ENCODE measurements at places on chromosomes 12 and 14.

DNA sequence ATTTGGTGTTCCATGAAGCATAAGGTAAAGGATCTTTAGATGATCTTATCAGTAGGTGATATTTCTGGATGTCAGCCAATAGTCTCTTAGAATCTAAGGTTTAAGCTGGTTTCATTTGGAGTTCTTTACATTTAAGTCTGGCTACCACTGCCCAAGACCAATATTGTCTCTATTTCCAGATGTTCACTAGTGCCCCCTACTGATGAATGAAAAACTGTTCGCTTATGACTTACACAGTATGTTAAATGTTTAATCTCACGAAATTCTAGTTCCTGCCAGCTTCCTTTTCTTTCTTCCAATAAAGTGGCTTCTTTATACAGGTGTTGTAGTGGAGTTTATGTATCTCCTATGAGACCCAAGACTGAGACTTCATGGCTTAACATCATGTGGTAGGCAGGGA is 31.8 kb upstream of the MIS18BP1 start:
- DNase-seq = no peak

GRCh38 chr12:75710361-75711069 is 199.1 kb upstream of the KRR1 start:
- DNase-seq = no peak

DNA sequence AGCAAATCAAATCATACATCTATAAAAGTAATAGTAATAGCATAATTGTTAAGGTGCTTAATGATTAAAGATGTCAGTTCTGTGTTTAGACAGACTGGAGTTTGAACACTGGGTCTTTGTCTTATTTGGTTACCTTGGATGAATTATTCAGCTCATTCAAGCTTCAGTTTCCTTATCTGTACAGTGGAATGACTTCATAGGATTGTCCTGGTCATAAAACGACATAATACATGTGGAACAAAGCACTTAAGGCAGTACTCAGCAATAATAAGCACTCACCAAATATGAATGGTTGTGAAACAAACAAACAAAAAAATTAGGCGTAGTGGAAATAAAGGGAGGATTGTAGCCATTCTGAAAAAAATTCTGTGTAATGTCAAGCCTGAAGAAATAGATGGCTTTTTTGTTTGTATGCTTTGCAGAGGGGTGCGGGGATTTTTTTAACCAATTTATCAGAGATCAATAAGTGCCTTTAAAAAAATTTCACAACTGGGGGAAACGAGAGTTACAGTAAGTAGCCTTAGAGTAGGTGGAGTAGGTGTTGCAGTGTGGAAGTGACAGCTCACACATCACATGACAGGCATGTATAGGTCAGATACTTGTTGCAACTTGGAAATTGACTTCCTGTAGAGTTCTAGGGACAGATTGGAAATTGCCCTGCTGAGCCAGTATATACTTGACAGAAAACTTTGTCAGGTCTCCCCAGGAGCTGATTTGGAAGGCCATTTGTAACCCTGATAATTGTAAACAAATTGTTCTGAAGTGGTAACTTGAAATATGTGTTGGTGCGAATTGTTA is 157.7 kb downstream of the SLC15A5 start:
- DNase-seq = no peak

GRCh38 chr12:79085106-79085682 is 220.6 kb downstream of the SYT1 start:
- DNase-seq = no peak

GRCh38 chr14:88233915-88234314 is 89.2 kb downstream of the KCNK10 start:
- DNase-seq = no peak

- no peak for DNase-seq
These were observed 27.7 kb downstream of the JKAMP start for GRCh38 chr14:59511916-59512575.

GRCh38 chr12:122412851-122413433 is 9.5 kb downstream of the CLIP1 start:
- no peak for DNase-seq

GRCh38 chr12:128323145-128323920 is 56.4 kb downstream of the TMEM132C start:
- no peak for DNase-seq

DNA sequence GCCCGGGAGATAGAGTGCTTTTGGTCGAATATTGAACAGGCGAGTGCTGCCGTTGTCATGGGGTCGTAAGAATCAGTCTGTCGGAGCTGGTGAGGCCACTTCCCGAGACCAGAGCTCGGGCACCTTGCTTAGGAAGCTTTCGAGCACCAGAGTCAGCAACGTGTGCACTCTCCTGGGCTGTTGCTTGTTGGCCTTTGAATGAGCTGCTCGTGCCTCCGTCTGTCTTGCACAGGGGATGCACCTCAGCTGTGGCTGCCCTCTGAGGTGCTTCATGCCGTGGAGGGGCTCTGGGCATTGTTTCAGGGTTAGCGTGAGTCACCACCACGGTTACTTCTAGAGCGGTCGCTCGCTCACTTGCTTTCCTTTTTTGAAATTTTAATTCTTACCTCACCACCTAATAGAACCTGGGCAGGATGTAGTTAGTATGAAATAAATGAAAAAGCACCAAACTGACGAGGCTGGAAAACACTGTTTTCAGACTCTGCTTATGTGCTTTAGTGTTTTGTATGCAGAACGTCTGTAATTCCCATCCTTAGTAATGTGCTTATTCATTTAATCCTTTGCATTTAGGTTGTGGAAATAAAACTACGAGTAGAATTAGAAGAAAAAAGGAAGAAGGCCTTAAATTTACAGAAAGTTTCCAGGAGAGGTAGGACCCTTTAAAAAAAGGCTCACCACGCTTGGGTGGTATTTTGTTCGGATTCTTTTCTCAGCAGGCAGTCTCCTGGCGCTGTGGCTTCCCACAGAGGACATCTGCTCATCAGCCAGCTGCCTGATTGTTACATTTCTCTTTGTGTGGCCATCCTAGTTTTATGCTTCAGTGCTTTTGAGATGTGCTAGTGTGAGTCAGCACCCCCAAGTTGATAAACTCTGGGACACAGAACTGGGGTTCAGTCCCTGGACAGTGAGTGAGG is 40.6 kb downstream of the EP400 start:
- DNase-seq = no peak

GRCh38 chr12:108860443-108860842 is 3.1 kb upstream of the SSH1 start:
- DNase-seq = no peak

DNA sequence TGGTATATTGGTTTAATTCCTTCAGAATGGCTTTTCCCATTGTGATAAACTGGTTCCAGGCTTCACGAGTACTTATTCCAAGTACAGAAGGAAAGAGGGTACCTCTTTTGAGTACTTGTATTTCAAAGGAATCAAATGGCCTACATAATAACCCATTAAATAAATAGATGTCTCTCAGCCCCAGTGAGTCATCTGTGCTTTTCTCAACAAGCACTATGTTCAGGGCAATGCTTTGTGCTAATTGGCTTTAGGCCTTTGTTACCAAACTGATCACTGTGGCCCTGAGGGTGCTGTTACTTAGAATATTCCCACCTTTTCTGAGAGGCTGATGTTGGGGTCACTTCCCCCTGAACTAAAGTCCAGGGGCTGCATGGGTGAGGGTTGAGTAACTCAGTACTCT is 107.1 kb downstream of the LRRK2 start:
- DNase-seq = no peak

- DNase-seq = no peak
These were observed 46.7 kb downstream of the PSMA6 start for GRCh38 chr14:35338731-35339405.

DNA sequence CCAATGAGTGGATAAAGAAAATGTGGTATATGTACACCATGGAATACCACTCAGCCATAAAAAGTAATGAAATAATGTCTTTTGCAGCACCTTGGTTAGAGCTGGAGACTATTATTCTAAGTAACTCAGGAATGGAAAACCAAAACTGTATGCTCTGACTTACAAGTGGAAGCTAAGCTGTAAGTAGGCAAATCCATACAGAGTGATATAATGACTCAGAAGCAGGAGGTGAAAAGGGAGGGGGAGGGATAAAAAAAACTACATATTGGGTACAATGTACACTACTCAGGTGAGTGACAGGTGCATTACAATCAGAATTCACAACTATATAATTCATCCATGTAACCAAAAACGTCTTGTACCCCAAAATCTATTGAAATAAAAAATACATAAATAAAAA is 15.1 kb upstream of the CLEC1A start:
- DNase-seq = no peak

DNA sequence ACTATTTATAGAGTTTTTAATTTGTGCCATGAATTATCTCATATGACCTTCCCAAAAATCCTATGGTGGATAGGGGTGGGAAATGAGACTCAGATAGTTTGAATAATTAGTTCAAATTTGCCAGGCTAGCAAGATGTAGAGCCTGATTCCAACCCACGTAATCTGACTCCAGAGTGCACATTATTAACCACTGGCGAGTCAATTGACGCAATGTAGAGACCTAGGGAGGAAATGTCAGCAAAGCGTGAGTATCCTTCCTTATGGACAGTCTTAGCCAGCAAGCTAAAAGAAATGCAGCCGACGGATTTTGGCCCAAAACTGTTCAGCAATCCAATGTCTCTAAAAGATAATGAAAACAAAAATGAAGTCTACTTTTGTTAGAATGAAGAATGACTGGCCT is 193.3 kb upstream of the KRR1 start:
- no peak for DNase-seq

GRCh38 chr14:74425525-74426201 is 347 bp downstream of the SYNDIG1L start:
- no peak for DNase-seq

DNA sequence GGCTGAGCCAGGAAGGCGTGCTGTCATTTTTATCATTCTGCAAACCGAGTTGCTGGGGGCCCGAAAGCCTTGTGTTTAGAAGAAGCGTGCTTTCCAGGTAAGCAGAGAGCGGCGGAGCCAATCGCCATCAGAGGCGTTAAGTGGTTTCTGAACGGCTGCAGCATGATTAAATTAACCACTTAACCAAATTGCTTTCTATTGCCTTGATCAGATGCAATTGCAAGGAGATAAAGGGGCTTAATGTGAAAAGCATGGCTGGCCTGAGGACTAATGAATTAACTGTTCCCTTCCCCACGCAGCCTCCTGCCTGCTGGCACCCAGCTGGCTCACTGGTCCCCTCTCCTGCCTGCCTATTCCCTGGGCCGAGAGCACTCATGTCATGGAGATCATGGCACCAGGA is 36.6 kb upstream of the CHGA start:
- DNase-seq = no peak

- DNase-seq = no peak
These were observed at the start of gene AMHR2 for GRCh38 chr12:53423597-53423996. TSS of gene AMHR2 (plus strand) at chr12:53423855. CDS start at chr12:53423935, 80 bp downstream.

GRCh38 chr12:57103856-57104255 is 7.3 kb downstream of the STAT6 start:
- no peak for DNase-seq

GRCh38 chr12:83049306-83049705 is 362.6 kb downstream of the TMTC2 start:
- no peak for DNase-seq

GRCh38 chr14:34171431-34172172 is 220.7 kb upstream of the EGLN3 start:
- DNase-seq = no peak

GRCh38 chr12:89140602-89141238 is 211.6 kb downstream of the DUSP6 start:
- DNase-seq = no peak

DNA sequence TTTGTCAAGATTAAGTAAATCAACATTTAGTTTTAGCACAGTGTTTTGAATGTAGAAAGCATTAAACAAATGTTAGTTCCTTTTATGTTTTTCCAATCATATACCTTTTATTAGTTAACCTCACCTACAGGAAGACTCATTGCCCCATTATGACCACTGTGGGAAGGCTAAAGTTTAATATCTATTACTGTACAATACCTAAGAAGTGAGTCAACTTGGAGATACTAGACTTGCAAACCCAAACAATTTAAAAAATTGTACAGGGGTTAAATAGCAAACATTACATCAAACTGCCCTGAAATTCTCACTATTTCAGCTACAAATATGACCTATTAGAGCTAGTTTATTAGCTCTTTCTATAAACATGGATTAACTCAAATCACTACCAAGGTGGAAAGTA is 8.6 kb upstream of the G2E3 start:
- no peak for DNase-seq

DNA sequence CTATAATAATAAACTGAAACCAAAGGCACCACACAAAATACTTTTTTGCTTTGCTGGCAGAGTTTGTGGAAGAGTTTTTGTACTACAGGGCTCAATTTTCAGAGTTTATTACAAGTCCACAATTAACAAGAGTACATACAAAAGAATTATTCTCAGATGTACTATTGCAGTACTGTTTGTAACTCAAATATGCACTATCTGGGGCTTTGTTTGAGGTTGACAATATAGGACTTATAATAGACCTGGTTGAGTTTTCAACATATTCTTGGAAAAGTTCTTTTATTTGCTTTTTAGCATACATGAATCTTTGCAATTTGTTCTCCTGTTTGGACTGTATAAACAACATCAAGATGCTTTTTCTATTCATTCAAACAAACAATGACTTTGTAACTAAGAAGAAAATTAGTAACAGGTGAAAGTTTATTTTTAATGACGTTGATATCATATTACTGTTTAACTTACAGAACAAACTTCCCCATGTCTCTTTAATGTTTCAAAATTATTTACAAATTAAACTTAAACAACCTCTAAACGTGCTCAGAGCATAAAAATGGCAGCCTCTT is 407.4 kb upstream of the PRICKLE1 start:
- no peak for DNase-seq

DNA sequence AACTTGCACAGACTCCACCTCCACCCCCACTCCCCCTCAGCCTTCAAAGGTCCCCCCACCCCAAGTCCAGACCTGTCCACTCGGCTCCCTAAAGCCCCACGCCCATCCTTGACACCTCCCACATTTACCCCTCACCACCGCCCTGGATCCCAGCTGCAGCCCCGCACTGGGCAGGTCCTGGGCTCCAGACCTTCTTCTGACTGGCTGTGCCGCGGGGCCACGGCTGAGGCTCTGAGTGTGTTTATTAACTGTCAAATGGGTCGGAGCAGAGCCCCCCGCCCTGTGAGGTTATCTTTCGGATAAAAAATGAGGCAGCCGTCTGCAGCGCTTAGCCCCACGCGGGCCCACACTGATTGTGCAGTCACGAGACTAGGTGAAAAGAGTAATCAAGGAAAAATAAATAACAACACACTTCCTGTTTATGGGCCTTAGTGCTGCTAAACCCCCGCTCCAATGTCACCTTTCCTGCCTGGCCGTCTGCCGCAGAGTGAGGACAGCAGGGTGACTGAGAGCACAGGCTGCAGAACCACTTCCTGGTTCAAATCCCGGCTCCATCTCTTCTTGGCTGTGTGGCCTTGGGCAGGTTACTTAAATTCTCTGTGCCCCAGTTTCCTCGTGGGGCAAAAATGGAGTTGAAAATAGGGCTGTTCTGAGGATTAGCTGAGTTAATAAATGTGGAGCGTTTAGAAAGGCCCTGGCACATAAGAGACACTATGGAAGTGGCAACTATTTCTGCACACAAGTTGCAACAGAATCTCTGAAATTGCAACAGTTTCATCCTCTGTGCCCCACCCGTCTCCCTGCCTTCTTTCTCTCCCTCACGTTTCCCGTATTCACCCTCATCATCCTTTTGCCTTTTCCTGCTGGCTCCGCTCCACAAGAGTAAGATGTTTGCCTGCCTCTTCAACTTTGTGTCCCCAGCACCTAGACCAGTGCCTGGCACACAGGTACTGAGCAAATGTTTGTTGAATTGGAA is 9.4 kb downstream of the SETD1B start:
- DNase-seq = no peak
